ENCODE measurements at places on chromosomes 13 and 19.

- no peak for DNase-seq
Observed at GRCh38 chr13:29081697-29082440, 261.7 kb downstream of the MTUS2 start.

GRCh38 chr13:33207615-33207961 is 78.0 kb downstream of the STARD13 start:
- DNase-seq, result peak; percentile 25

DNA sequence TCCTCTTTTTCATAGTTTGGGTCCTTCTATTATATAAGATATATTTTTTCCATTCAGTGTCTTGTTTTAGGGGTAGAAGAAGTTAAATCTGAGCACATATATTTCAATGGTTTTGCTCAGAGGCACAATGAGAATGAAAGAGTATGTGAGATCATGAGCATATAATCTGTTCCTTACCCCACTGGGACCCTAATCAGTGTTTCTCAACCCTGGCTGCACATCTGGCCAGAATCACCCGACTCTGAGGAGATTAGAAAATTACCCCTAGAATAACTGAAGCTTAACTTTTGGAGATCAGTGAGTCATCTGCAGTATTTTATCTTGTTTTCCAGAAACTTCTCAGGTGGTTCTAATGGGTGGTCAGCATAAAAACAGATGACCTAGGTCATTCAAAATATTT is 782 bp downstream of the CYSLTR2 start:
- no peak for DNase-seq

DNA sequence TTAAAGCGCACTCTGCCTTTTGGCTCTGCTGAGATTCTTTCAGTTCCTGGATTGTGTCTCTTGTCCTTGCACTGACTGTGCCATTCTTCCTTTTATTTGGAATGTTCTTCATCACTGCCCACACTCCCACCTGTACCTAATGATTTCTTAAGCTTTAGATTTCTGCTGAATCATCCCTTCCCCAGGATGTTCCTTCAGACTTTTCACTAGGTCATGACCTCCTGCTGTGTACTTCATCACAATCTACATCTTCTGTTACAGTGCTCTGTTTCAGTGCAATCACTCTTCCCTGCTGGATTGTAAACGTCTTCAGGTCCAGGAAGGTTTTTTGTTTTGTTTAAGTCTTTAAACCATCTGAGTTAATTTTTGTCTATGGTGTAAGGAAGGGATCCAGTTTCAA is 281.0 kb downstream of the ATP8A2 start:
- no peak for DNase-seq

GRCh38 chr19:15479391-15480345 is at the start of gene PGLYRP2:
Gene PGLYRP2, minus strand, starts transcription at chr19:15479501. Its CDS starts 130 bp downstream, at chr19:15479371.
- peak; percentile 90 for DNase-seq

- no peak for DNase-seq
Observed at GRCh38 chr19:40650749-40651305, 39.6 kb downstream of the NUMBL start.

DNA sequence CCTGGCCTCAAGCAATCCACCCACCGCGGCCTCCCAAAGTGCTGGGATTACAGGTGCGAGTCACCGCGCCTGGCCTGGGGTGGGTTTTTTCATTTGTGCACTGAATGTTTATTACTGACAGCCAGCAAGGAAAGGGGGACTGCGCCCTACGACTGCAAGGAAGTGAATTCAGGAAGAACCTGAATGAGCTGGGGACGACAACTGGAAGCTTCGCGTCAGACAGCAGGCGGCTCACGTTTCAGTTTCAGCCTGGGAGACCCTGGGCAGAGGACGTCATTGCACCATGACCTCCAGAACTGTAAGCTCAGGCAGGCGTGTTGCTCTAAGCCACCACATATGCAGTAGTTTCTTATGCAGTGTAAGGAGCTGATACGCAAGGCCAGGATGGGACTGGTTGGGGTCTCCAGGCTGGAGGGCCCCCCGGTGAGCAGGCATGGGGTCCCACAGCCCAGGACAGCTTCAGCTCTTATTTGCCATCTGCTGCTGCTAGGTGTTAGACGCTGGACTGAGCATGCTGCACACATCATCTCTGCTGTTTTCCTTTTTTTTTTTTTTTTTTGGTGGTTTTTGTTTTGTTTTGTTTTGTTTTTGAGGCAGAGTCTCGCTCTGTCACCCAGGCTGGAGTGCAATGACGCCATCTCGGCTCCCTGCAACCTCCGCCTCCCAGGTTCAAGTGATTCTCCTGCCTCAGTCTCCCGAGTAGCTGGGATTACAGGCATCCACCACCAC is 66.6 kb downstream of the GADD45B start:
- no peak for DNase-seq

Measured in thyroid gland (tissue), 4 donors.